ENCODE measurements at places on chromosomes 1 and 21.

DNA sequence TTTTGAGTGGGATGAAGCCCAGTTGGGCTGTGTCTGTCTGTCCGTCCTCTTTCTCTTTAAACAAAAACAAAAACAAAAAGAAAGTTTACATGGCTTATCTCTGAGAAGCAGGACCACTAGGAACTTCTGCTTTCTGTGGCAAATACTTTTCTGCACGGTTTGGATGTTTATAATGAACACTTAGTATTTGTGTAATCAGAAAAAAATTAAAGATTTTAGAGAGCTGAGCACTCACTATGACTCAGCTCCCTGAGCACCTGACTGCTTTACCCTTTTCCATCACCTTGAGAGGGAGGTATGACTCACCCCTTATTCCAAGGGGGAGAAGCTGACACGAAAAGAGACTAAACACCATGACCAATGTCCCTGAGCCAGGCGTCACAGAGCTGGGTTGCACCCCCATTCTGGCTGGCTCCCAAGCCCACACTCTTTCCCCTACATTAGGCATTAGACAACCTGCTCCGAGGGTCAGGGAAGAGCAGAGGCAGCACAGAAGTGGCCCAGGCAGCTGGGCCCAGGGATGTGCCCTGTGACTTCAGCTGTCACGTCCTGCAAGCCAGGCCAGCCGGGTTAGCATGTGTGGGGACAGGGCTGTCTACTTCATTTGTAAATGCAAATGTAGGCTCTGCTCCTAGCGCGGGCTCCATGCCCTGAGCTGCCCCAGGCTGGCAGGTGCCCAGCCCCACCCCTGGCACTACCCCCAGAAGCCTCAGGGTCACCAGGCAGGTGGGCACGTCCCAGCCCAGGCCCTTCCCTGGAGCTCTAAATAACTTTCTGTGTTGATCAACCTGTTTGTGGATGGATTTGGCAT, 30.4 kb downstream of the RAP1GAP start:
- DNase-seq: no peak

- DNase-seq: no peak
Measured at GRCh38 chr1:44014365-44015104, 16.7 kb downstream of the SLC6A9 start.

- no peak for DNase-seq
Measured at GRCh38 chr1:169090900-169091311, 15.6 kb upstream of the ATP1B1 start.

GRCh38 chr1:203281033-203281432, 24.3 kb upstream of the BTG2 start:
- DNase-seq: no peak

DNA sequence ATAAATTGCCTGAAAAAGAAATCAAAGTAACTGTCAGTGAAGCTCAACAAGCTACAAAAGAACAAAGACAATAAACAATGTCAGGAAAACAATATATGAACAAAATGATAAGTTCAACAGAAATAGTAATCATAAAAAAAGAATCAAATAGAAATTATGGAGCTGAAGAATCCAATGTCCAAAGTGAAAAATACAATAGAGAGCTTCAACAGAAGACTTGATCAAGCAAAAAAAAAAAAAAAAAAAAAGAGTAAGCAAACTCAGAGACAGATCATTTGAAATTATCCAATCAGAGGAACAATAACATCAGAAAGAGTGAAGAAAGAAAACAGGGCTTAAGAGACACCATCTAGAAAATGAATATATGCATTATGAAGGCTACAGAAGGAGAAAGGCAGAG, 251.4 kb upstream of the SAMSN1 start:
- no peak for DNase-seq

- no peak for DNase-seq
Measured at GRCh38 chr1:100657876-100658715, 61.4 kb upstream of the VCAM1 start.

- DNase-seq: no peak
Measured at GRCh38 chr1:57752843-57753242, 329.0 kb upstream of the DAB1 start.

DNA sequence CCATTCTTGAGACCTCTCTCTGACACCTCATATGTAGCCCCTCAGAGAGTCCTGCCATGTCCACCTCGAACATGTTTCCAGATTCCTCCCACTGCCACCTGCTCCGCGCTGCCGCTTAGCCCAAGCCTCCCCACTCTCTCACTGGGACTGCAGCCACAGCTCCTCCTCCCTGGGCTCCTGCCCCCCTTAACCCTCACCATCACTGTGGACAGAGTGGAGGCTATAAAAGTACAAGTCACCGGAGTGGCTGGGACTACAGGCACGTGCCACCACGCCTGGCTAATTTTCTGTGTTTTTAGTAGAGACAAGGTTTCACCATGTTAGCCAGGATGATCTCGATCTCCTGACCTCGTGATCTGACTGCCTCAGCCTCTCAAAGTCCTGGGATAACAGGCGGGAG, 77.0 kb downstream of the VWA5B1 start:
- DNase-seq: no peak

- no peak for DNase-seq
Measured at GRCh38 chr1:222010306-222010705, 268.4 kb upstream of the DUSP10 start.

DNA sequence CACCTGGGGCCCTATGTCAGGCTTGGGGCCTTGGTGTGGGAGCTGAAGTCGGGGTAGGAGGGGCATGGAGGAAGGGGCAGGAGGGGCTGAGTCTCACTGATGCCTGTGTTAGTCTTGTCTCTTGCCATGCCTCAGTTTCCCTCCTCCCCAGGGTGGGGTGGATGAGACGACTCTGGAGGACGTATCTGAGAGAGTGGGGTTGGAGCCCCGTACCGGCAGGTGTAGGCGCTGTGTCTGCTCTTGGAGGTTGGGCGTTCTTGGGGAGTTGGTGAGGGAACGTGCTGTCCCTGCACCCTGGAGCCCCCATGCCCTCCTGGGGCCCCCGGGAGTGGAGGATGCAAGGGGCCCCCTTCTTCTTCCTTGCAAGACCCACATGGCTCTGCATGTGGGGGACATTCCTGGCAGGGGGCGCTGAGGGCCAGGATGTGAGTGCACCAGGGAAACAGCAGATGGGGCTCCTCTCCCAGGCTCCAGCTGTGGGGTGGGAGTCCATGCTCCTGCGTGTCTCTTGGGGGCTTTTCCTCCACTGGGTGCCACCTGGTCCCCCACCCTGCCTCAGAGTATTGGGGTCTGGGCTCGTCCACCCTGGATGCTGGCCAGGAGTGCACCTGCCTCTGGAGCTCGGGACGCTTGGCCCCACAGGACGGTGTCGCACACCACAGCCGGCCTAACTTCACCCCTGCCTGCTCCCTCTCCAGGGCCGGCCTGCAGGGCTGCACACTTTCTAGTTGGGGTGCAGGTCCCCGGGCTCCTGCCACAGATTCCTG, 1.4 kb upstream of the TNFRSF14 start:
- no peak for DNase-seq

DNA sequence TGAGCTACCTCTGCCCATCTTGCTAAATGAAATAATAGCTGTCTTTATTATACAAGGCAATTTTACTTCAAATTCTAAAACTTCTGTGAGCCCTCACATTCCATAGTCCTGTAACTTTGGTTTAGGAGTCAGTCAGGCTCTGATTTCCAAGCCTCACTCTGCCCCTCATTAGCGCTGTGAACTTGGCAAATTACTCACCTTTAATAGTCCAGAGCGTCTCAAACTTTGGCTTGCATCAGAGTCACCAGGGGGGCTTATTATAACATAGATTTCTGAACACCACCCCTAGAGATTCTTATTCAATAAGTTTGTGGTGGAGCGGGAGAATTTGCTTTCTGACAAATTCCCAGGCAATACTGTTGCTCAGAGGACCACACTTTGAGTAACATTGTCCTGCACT, 126.2 kb upstream of the FGGY start:
- no peak for DNase-seq

- DNase-seq: no peak
Measured at GRCh38 chr1:205109269-205109668, 12.5 kb downstream of the RBBP5 start.

GRCh38 chr1:237300642-237301041, 258.7 kb downstream of the RYR2 start:
- no peak for DNase-seq

DNA sequence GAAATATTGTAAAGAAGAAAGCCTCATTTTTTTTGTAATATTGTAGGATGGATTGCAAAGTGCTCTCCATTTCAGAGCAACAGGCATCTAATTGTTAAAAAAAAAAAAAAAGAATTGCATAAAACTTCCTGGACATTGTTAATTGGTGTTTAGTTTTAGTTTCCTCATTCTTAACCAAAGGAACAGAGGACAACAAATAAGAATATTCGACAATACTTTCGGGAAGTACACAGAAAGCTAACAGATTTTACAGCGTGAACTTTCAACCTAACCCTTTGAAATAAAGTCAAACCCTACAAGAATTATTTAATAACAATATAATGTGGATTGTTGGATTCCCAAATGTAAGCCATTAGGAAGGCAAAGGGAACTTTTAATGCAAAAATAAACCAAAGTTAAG, 284.4 kb downstream of the KCNT2 start:
- no peak for DNase-seq

DNA sequence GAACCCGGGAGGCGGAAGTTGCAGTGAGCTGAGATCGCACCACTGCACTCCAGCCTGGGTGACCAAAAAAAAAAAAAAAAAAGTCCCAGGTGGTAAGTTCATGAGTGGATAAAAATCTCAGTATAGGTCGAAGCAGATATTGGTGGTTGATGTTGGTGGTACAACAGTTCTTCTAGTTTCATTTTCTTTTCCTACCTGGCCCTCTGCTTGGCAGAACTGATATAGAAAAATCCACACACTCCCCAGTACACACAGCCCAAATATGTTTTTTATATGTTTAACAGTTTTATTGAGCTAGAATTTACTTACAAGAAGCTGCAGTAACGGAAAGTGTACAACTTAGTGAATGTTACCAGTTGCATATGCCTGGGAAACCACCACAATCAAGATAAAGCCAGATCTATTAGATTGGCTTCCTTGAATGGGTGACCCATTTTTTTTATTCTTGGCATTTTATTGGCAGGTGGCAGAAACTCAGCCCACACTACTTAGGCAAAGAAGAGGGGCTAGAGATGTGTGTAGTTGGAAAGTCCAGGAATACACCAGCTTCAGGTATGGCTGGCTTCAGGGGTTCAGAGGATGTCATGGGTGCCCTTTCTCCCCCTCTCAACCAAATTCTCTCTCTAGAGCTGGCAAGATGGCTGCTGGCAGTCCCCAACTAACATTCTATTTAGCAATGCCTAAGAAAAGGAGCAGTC, 118.3 kb upstream of the SLC25A33 start:
- no peak for DNase-seq

GRCh38 chr1:213466541-213466940, 415.5 kb downstream of the RPS6KC1 start:
- DNase-seq: no peak

GRCh38 chr1:17141441-17142197, 22.4 kb upstream of the PADI2 start:
- DNase-seq: no peak

DNA sequence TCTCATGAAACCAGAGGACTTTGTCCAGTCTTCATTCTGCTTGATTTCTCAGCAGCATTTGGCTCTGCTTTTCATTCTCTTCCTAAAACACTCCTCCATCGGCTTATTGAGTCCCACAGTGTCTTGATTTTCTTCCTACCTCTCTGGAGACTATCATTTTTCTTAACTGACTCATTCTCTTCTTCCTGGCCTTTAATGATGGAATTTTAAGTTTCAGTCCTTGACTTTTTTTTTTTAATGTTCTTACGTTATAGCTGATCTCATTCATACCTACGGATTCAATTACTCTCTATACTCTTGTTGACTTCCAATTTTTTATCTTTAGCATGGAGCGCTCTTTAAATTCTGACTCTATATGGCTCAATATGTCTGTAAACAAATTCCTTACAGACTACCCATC, 111.1 kb downstream of the NEK7 start:
- DNase-seq: no peak

GRCh38 chr1:114037962-114038816, 58.9 kb downstream of the OLFML3 start:
- DNase-seq: no peak

DNA sequence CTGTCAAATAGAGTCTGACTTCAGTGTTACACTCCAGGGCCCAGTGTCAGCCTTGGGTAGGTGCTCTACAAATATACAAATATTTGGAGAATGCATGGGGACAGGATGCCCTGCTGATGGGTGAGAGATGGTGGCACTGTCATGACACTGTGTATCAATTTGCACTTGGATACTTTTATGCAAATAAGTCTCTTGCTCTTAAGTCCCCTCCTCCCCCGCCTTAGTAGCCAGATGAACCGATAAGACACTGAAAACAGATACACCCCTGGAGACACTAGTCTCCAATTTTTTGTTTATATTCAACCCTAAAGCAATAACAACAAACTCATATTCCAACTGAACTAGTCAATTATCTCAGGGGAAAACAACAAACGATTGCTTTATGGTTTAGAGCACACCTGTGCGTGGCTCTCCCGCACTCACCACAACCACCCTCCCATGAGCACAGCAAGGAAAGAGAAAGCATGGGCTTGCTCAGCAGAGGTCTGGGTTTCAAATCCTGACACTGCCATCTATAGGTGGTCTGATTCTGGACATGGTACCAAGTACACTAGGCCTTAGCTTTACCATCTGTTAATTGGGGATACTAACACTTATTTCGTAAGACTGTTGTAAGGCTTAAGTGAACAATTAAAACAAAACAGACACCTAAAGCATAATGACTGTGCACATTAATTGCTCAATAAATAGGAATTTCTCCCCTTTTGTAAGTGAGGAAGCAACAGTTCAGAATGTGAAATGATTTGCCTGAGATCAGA, 50.3 kb downstream of the HIVEP3 start:
- DNase-seq: no peak

DNA sequence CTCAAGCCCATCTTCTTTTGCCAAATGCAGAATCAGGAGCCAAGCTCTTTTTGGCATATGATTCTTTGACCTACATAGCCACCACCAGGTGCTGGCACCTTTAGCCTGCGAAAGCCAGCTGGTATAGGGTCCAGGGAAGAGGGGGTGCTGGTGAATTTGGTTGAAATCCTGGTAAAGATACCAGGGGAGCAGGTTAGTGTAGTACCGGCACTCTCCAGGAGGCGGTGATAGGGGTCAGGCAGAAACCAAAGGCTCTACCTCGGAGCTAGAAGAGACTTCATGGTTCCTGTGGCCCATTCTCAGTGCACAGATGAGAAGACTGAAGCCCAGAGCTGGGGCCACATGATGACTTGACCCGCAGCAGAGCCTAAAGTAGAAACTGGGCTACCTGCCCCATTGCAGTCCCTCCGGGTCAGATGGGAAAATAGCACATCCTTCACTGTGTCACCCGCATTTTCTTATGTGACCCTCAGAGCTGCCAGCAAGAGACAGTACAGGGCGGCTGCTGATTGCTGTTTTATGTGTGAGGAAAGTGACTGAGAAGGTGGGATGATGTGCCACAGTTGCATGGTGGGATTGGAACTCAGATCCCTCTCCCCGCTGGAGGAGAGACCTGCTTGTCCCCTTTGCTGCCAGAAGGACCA, 36.0 kb upstream of the IL19 start:
- DNase-seq: peak; percentile 54
